Amygdala (tissue), 56 donors: ENCODE measurements at places on chromosomes 13 and 19.

GRCh38 chr13:51453959-51454703 is 1.3 kb upstream of the INTS6 start:
- no peak for DNase-seq

- DNase-seq = no peak
Observed at GRCh38 chr19:29700498-29700897, 14.6 kb downstream of the C19orf12 start.

GRCh38 chr13:24361113-24361512 is 51.7 kb downstream of the C1QTNF9 start:
- DNase-seq = no peak

DNA sequence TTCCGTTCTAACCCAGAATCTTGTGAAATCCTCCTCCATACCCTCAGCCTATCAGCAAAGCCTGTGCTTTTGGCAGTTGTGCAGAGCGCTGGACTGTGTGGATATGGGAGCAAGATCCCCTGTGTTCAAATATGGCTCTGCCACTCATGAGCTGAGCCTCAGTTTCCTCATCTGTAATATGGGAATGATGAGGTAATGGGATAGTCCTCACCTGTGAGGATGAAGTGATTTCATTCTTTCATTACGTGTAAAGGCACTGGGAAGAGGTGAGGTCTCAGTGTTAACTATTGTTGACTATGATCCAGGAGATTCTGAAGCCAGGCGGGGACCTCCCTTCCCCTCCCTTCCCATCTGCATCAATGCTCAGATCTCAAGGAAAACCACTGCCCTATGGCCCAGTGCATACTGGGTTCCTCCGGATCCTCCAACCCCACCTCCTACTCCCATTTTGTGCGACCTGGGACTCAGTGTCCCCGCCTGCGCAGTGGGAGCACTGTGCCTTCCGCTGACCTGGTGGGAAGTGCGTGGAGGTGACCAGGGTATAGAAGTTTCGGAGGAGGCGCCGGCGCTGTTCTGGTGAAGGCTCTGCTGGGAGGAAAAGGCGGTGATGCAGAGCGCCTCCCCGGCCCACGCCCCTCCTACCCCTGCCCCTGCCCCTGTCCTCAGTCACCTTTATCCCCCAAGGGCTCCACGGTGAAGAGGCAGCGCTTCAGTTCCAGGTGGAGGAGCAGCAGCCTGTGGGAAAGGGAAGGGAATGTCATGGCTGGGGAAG is 5.0 kb downstream of the FUZ start:
- DNase-seq = no peak

DNA sequence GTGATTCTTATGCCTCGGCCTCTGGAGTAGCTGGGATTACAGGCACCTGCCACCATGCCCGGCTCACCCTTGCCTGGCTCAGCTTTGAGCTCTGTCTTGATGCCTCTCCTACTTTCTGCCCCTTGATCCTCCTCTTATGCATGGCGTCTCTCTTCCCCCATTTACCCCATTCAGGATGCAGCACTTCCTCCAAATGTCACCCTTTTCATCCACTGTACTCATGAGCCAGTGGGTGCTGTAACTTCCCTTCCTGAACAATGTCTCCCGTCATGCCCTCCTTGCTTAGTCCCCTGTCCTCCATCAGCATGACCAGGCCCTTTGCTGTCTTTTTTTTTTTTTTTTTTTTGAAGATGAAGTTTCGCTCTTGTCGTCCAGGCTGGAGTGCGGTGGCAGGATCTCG is 3.4 kb upstream of the SIGLEC9 start:
- DNase-seq = no peak

DNA sequence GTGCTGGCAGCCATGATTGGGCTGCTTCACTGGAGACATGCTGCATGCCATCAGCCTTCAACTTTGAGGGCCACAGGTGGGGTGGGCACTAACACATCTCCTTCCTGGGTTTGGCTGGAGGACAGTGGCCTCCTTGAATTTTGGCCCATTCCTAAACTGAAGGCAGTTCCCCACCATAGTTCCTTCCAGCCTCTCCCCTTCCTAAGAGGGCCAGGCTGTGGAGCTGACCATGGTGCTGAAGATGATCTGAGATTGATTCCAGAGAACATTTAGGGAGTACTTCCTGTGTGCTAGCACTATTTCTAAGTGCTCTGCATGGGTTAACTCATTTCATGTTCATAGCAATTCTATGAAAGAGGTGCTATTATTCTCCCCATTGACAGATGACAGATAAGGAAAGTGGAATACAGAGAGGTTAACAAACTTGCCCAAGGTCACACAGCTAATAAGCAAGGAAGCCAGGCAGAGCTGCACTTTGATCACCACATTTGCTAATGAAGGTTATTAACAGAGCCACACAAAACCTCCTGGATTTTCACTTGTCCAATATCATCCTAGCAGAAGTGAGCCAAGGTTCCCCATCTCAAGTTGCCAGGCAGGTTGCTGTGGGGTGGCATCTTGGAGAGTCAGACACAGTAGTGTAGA is 175.3 kb downstream of the ZIC5 start:
- no peak for DNase-seq

DNA sequence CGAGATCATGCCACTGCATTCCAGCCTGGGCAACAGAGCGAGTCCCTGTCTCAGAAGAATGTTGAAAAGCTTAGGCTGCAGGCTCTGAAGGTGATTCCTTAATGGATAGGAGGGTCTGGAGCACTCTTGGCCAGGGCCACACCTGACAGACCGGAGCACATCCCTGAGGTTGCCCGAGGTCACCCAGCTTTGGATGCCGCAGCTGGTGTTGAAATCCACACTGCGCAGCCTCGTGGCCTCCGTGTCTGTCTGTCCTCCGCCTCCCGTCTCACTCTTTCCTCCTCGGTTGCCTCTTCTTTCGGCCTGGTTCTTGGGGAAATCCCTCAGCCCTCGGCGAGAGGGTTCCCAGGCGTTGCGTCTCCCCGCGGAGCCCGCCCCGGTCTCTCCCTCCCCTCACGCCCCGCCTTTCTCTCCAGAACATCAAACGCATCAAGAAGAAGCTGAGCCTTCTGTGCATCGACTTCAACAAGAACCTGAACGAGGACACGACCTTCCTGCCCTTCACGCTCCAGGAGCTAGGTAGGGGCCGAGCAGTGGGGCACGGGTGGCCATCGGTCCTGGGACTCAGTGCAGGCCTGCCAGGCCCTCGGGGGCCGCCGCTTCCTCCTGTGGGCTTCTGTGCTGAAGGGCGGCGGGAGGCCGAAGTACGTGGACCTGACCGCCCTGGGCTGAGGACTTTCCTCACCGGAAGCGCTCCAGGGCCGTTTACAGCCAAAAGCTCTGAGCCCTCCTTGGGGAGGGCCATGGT is 14.1 kb downstream of the THOP1 start:
- DNase-seq = no peak

GRCh38 chr13:29702912-29703351 is 107.4 kb upstream of the SLC7A1 start:
- DNase-seq = no peak
